Lung (tissue), 17 donors: ENCODE measurements at places on chromosomes 1 and 21. TPM values are rescaled to one million over a fixed set of nuclear protein-coding genes. Genes with fewer than 3 reads are reported as not detected.

DNA sequence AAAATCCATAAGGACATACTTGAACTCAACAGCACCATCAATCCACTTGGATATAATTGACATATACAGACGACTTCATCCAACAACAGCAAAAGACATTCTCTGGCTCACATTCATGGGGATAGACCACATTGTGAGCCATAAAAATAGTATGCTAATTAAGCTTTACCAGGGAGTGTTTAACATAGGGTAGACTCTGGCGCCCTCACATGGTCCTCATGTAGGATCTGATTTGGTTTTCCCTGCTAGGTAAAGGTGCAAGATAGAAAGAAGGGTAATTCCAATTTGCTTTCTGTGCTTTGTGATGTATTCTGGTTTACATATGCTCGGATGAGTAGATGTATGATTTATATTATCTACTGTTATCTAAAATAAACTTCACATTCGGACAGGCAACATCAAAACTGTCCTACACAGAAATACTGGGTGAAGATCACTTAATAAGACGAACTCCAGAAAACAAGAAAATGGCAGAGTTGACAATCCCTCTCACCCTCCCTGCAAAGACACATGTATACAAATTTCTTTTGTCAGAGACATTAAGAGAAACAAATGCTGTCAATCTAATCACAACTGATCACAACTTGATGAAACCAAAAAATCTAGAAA is 27.7 kb downstream of the CR1L start:
- DNase-seq, result no peak

DNA sequence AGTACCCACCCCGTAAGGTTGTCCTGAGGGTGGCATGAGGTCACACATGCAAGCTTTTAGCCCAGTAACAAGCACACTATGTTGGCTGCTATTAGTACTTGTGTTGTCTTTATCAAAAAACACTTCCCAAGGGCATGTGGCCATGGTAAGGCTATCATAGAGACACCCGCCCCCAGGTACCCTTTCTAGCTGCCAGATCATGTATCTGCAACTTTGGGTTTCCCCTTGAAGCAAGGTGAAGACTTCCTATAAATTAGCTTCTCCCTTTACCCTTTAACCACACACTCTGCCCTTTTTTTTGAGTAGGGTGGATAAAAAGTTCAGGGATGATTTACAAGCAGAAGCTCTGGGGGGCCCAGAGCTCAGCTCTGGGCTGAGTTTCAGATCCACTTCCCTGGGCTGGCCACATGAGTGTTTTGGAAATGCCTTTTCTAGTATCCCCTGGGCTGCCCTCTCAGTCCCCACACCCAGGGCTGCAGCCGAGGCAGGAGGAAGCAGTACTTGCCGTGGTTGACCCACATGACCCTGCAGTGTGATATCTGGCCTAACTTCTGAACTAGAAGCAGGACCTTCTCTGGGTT is 2.0 kb downstream of the ZDHHC18 start:
- DNase-seq, result peak; percentile 15

GRCh38 chr1:107529511-107530149 is 388.8 kb downstream of the NTNG1 start:
- peak; percentile 74 for DNase-seq

DNA sequence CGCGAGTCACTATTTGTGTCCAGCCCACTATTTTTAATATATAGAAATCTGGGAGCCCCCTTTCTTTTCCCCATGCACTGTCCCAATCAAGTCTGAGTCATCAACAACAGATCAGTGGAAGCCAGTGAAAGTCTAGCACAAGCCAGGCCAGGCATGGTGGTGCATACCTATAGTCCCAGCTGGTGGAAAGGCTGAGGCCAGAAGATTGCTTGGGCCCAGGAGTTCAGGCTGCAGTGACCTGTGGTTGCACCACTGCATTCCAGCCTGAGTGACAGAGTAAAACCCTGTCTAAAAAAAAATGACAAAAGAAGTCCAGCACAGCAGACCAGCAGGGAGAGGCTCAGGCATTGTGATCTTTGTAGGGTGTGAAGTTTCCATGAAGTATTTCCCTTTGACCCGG is 9.0 kb upstream of the RPL5 start:
- no peak for DNase-seq

- no peak for DNase-seq
These were observed 6.1 kb downstream of the ERRFI1 start for GRCh38 chr1:8020032-8020431.

- no peak for DNase-seq
These were observed 14.5 kb upstream of the JAM2 start for GRCh38 chr21:25624511-25624910.

- DNase-seq, result no peak
These were observed 147.2 kb downstream of the ETS2 start for GRCh38 chr21:38952890-38953289.

- DNase-seq, result no peak
These were observed 360.7 kb downstream of the CAMTA1 start for GRCh38 chr1:7145947-7146346.

GRCh38 chr1:58500043-58500442 is 46.5 kb downstream of the OMA1 start:
- no peak for DNase-seq

DNA sequence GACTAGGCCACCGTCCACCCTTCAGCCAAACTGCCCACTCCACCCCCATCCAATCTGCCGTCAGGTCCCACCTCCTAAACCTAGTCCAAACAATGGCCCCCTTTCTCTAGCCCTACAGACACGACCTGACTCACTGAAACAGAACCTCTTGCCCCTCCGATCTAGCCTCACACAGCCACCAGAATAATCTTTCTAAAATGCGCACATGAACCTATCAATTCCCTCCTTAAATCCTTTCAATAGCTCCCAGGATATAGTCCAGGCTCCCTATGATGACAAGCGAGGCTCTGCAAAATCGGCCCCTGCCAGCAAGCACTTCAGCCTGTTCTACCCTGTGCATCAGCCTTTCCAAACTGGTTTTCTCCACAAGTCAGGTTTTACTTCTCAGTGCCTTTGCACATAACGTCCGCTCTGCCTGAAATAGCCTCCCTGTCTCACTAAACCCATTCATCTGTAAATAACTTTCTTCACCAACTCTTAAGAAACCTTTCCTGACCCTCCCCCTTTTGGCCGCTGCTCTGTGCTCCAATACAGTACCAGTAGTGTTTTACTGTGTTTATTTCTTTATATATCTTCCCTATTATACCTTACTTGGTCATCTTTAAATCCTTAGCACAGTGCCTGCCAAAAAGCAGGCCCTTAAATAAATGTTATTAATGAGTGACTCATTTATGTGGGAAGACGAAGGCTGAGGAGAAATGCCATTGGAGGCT is 9.0 kb upstream of the CDC20 start:
- peak; percentile 56 for DNase-seq

- no peak for DNase-seq
These were observed 50.0 kb upstream of the ZNF648 start for GRCh38 chr1:182111496-182111895.

GRCh38 chr21:26100573-26100972 is 70.0 kb downstream of the APP start:
- no peak for DNase-seq

DNA sequence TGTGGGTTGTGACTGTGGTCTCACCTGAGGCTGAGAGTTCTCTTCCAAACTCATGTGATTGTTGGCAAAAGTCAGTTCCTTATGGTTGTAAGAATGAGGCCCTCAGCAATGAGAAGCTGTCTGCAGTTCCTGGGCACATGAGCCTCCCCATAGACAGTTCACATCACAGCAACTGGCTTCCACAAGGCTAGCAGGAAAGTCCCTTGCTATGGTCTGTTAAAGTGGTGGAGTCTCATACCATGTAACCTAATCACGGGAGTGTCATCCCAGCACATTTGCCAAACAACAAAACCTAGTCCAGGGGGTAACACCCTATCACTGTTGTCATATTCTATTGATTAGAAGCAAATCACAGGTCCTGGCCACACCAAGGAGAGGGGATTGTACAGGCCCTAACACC is 163.8 kb downstream of the BACH1 start:
- DNase-seq, result no peak

GRCh38 chr1:212686591-212686990 is 13.0 kb downstream of the BATF3 start:
- no peak for DNase-seq

GRCh38 chr1:117682372-117682771 is 76.5 kb downstream of the TENT5C start:
- DNase-seq, result no peak

- no peak for DNase-seq
These were observed 213.1 kb downstream of the RYR2 start for GRCh38 chr1:237255071-237255470.

DNA sequence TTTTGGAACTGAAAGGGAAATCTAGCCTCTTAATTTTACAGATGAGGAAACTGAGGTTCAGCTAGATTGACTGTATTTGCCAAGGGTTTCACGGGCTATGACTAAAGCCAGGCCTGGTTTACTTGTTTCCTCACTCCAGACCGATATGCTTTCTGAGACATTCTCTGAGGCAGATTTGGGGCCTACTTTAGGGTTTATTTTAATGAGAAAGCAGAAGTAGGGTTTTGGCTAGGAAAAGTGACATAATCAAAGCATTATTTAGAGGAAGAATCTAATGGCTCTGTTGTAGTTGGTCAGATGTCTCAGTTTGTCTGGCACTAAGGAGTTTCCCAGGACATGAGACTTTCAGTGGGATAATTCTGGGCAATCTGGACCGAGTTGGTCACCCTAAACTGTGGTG is 1.5 kb upstream of the RPTN start:
- DNase-seq, result no peak

DNA sequence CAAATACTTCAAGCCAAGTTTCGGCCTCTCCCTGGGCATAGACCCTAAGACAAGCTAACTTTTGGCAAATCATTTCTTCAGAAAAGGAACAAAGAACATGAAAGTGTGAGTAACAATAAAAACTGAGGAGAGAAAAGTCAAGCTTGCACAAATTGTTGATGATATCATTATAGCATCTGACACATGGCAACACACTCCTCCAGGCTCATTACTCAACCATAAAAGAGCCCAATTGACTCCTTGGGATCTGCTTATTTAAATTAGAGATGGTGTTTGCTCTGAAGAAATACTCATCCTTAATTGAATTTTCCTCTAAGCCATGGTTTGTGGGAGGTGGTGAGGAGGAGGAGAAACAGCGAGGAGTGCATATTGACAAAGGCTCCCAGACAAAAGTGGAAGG is 54.5 kb downstream of the TNFSF4 start:
- no peak for DNase-seq

DNA sequence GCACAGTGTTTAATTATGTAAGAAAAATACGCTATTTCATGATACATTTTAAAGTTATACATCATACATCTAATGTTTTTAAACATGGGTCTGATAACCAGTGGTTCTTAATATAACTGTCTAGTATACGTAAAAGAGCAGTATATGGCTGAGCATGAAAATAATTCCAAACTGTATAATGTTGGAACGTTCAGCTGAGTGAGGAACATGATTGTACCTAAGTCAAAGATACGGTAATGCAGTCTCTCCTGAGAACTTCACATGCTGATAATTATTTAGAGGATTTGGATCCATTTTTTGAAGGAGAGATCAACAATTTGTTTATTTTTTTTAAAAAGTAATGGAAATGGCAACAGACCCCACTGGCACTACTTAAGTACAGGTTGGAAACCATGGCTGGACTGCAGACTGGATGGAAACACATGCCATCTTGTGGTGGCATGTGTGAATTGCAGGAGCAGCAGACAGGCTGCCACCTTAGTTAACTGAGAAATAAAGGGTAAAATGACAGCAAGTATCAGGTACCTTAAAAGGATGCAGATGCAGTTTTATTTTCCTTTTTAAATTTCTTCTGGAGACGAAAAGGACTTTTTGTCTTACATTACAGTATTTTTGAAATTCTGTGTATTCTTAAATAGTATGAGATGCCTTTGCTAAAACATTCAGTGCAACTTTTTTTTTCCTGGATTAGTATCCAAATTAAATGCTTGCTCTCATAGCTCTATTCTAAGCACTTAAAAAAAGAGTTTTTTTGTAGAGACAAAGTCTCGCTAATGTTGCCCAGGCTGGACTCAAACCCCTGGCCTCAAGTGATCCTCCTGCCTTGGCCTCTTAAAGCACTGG is 73.8 kb downstream of the MTR start:
- peak; percentile 32 for DNase-seq

DNA sequence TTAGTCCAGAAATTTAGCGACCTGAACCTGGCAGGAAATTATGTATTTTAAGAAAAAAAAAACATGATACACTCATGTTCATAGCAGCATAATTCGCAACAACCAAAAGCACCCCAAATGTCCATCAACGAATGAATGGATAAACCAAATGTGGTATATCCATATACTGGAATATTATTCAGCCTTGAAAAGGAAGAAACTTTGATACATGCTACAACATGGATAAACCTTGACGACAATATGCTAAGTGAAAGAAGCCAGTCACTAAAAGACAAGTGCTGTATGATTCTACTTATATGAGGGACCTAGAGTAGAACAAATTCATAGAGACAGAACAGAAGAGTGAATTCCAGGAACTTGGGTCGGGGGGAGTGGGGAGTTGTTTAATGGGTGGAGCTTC is 698 bp upstream of the OLIG1 start:
- DNase-seq, result no peak

- no peak for DNase-seq
These were observed 2.0 kb upstream of the OR2AK2 start for GRCh38 chr1:247962911-247963588.

- DNase-seq, result no peak
These were observed 60.1 kb upstream of the USP24 start for GRCh38 chr1:55275151-55275748.

GRCh38 chr1:165207853-165208515 is 148.5 kb downstream of the LMX1A start:
- DNase-seq, result peak; percentile 60

- DNase-seq, result peak; percentile 46
These were observed 1.9 kb upstream of the ID3 start for GRCh38 chr1:23561076-23561812.

DNA sequence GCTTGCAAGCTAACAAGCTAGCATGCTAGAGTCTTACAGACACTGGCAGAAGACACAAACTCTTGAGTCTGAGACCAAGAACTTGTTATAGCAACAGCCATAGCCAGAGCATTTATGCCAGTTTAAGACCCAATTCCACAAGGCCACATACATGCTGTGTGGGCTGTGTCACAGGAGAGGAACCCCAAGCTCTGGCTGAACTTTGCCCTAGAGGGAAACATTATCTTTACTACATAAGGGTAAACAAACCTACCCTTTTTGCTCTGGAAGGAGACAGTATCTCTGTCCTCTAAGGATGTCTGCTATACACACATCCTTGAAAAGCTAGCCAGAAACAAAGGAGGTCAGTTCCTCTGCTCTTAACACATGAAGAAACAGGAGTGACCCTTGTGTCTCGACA is 70.3 kb downstream of the HSF2BP start:
- no peak for DNase-seq

The TRIM62 gene
- 6.7 TPM for total RNA-seq

The CCDC30 gene
- total RNA-seq, result 21.4 TPM

The PITHD1 gene
- 55.7 TPM for total RNA-seq

The PRR9 gene
- not detected for total RNA-seq

The NPPB gene
- not detected for total RNA-seq

The ANKRD34A gene
- 1.0 TPM for total RNA-seq

The GPR153 gene
- 8.0 TPM for total RNA-seq

The TFF3 gene
- total RNA-seq, result 37.8 TPM

The B3GALT6 gene
- 28.3 TPM for total RNA-seq

The SH2D5 gene
- 0.52 TPM for total RNA-seq
